ENCODE measurements at places on chromosomes 7 and 10.

- no peak for DNase-seq
These were observed 9.6 kb downstream of the TRIM56 start for GRCh38 chr7:101094791-101095375.

GRCh38 chr10:44017483-44018145, 367.3 kb downstream of the CXCL12 start:
- no peak for DNase-seq

DNA sequence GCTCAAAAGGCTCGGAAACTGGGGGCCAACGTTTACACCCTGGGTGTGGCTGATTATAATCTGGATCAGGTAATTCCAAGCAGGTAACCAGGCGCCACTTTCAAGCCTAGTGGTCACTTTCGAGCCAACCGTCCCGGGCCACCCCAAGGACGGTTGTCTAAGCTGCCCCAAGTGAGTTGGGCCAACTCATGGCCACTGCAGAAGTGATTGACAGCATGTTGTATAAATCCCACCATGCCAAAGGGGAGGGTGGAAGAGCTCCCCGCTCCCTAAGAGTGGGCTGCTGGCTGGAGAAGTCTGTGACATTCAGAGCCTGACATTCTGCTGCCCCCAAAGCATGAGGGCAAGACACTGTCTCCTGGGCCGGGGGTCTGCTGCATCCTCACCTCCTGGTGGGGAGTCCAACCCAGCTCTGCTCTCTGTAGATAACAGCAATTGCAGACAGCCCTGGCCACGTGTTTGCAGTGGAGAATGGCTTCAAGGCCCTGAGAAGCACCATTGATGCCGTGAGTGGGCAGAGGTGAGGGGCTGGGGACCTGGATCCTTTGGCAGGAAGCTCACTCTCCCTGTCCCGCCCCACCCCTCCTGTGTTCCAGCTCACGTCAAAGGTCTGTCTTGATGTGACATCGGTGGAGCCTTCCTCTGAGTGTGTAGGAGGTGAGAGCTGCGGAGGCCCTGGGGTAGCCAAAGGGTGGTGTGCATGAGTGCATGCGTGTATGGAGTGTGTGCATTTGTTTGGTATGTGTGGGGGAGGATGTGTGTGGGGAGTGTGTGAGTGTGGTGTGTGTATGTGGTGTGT, 10.8 kb downstream of the ANTXRL start:
- no peak for DNase-seq

DNA sequence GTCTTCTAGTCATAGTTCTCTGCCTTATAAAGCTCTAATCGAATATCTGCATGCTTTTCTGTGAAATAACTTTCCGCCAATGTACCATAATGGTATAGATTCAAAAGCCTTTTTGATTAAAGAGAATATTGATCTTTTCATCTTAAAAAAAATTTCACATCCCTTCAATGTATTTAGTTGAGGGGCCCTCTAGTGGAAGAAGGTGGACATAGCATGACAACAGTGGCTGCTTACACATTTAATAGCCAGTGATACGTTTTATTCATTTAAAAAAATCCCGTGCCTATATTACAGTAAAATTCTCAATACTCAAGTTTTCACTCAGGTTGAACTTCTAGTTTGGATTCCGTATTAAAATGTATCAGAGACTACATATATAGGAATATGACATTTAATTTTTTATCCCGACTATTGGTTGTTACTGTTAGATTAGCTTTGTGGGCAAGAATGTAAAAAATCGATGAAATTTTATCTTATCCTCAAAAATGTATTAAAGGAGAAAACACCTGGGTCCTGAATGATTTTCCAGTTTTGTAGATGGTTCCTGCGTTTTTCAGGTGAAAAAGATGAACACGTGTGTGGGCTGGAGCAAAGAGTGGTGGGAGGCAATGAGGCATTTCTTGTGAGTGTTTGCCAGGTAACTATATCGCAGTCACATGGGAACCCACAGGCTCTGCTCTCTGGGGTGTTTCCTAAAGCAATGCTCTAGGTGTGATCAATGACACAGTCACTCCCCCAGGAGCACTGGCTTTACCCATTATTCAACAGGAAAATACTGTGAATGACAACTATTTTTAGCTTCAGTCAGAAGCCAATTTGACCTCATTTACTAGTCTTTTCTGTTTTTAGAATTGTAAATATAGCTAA, 24.1 kb upstream of the PNLIP start:
- peak; percentile 14 for DNase-seq

DNA sequence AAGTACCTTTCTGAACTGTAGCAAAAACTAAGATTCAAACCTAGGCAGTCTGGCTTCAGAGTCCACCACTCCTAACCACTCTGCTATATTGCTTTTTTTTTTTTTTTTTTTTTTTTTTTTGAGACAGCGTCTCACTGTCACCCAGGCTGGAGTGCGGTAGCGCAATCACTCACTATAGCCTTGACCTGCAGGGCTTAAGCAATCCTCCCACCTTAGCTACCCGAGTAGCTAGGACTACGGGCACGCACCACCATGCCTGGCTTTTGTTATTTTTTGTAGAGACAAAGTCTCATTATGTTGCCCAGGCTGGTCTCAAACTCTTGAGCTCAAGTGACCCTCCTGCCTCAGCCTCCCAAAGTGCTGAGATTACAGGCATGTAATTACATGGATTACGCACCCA, 10.1 kb upstream of the SLF2 start:
- no peak for DNase-seq

DNA sequence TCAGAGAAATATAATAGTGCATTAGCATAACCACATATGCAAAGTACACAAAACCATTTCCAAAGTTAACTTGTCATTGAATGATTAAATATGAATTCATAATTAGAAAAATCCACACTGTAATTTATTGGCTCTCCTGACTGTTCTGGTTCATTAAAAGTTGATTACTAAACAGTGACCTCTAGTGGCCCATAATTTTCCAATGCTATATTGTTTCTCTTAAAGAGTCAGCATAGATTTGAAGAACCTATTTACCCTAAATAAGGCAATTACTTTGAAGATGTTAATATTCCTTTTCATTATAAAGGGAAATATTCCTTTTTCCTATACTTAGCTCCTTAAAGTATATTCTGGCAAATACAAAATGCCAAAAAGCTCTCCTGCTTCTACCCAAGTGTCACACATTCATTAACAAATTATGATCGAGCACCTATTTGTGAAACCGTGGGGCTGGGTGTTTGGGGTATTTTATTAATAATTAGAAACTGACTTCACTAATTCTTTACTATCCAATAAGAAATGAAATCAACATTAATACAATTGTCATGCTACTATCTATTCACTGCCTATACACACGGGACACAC, 86.2 kb downstream of the HIBADH start:
- DNase-seq, result peak; percentile 31

GRCh38 chr10:58173391-58173790, 94.3 kb downstream of the IPMK start:
- DNase-seq, result no peak

DNA sequence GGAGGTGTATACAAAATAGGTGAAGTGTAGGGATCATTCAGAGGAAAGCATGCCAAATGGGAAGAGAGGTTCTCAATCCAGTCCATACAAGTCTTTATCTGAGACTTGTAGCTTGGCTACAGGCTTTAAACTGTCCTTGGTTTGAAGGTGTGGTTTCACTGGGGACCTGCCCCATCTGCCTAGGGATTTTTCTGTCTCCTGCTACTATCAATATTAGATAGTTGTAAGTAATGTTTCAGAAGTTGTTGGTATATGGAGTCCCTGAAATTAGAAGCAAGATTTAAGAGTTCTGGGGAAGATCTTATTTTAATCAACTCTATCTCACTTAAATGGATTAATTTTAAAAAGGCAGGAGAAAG, 100.9 kb downstream of the ANKRD7 start:
- no peak for DNase-seq

GRCh38 chr10:33303988-33304387, 30.5 kb downstream of the NRP1 start:
- no peak for DNase-seq

DNA sequence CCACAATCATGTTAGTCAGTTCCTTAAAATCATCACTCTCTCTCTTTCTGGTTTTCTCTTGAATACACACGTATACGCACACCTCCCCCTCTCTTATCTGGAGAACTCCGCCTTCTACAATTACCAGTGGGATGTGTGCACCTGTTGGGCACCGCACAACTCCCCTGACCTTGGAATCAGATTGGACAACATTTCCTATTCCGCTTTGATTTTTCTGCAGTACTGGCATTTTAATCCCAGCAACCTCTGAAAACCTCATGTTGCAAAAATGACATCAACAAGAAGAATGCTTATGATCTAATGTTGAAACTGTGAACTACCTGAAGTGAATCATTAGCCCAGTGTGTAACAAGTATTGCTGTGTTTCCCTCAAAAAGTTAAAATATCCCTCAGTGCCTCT, 109.6 kb downstream of the KIAA1217 start:
- no peak for DNase-seq

- no peak for DNase-seq
These were observed 128.7 kb downstream of the ETV1 start for GRCh38 chr7:13860734-13861133.

GRCh38 chr7:99189222-99189621, 18.7 kb downstream of the KPNA7 start:
- DNase-seq, result no peak

DNA sequence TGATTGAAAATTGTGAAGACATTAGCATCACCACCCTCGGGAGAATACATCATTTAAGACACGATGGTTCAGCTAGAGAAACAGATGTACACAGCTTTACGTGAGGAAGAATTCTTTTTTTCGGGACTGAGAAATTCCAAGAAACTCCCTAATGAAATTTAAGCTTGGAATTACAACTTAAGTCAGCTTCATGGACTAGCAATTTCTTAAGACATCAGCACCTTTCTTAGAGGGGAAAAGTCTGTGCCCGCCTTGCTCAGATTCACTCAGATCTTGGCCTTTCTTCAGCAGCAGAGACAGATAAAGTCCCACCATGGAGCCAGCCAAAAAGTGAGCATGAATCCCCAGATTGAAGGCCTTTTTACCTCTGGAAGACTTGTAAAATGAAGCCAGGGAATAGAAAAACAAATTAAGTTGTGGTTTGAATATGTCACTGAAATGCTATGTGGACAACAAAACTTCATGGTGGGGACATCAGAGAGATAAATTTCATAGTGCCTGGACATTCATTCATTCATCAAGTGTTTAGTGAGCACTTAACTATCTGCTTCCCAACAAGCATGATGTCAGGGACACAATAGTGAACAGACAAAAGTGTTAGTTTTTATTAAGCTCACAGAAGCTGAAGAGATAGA, 32.1 kb downstream of the PRKG1 start:
- DNase-seq, result no peak

DNA sequence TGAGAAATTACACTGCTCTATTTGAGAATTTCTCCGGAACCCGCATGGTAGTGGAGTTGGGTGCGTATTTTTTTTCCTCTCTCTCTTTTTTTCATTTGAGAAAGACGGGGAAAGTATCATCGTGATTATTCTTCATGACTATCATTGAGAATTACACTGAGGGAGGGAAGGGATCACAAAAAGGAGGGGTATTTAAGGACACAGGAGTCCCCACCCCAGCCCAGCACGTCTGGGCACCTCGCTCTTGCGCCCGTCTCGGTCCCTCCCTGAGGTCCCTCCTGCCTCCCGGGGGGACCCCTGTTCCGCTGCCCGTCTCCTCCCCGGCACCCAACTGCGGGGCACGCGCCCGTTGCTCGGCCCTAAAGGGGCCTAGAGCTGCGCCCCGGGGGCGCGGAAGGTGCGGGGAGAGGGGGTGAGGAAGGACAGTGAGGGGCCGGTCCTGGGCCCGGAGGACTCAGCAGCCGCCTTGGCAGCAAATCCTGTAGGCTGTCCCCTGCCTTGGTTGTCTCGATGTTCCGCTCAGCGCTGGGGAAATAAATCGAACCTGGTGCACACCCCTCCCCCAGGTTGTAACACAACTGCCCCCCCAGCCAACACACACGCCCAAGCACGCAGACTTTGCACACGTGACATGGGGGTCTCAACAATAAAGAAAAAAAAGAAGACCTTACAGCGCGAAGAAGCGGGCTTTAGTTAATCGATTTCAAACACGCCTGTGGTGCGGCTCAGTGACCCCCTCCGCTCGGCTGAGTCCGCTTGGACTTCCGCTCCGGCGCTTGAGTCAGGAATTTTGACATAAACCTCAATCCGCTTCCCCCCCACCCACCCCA, 18.6 kb upstream of the GATA3 start:
- DNase-seq, result no peak

Measured in HFF-Myc (cell line).